ENCODE measurements at places on chromosomes 11 and 22.

- DNase-seq = peak; percentile 83
Observed at GRCh38 chr22:28171115-28171514, 252.1 kb upstream of the PITPNB start.

DNA sequence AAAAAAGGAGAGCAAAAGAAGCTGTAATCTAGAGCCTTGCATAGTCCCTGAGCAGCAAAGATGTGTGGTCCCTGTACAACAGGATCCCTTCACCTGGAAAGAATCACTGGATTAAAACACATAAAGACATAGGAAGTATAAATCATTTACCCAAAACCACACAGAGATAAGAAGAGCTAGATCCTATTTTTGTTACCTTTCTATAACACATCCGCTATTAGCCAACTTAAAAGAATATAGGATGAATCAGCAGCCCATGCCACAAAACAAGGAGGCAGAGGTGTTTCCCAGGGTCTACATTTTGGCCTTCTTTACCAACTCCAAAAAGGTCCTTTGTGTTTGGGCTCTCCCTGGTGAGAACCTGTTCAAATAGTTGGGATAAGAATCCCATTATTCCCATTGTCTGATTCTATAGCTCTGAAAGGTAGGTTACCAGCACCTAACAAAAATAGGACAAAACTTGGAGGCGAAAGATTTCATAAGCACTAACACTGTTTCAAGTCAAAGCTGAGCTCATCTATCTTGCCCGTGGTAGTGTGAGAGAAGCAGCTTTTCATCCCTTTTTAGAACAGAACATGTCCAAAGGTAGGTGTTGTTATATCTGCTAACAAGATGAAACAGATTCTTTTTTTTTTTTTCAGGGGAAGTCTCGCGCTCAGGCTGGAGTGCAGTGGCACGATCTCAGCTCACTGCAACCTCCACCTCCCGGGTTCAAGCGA, 26.8 kb downstream of the PAK1 start:
- DNase-seq = no peak

DNA sequence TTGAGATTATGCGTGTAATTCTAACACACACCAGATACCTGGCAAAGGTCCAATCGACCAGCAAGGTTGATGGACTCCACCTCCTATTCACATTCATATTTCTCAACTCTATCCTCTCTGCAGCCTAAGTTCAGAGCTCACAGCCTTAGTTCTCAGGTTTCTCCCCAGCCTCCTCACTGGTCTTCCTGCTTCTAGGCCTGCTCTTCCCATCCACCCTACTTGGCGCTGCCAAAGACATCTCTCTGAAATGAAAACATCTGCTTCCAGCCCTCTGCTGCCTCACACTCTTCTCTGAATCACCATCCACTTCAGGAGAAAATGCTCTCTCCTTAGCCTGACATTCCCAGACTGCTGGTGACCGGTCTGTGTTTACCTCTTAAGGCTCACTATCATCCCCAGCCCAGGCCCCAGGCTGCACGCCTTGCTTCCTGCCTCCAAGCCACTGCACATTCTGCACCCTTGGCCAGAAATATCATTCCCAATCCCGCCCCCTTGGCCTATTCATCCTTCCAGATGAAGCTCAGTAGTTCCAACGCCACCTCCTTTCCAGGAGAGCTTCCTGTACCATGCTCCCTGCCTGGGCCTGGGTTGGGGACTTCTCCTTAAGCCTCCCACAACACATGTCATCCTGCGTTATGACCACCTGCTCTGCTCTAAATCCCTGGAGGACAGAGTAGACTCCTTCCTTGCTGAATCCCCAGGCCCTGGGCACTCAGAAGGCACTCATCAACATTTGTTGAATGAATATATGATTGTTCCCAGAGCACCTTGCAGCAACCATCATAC, 3.5 kb downstream of the ARRB1 start:
- DNase-seq = no peak

DNA sequence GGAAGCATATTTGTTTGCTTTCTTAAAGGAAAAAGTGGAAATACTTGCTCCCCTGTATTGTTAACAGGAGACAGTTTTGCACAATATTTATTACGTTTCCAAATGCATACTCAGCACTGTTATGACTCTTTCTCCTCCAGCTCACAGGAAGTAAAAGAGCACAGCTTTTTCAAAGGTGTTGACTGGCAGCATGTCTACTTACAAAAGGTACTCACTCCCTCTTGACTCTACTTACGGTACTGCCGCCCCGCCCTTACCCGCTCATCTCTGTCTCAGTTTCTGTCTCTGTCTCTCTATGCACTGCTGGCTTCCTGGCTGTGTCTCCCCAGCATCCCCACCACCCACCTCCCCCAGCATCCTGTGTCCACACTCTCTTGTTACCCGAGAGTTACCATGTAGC, 32.2 kb upstream of the MYO18B start:
- no peak for DNase-seq

DNA sequence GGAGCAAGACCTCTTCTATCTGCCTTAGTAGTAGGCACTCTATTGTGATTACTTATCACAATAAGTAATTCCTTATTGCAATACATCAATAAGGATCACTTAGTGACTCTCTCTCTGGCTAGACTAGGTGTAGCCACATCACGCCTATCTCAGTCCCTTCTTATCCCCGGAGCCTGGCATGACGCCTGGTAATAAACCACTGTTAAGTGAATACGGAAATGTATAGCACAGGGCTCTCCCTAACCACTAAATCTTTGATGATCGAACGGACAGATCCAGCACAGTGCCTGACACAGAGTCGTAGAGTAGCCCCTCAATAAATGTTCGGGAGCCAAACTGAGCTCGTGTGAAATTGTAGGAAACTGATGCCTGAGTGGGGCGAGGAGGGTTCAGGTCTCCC, 143.3 kb downstream of the FBXO7 start:
- DNase-seq = no peak

GRCh38 chr11:68160100-68160695, 39.0 kb upstream of the CHKA start:
- DNase-seq = no peak

GRCh38 chr22:33897448-33897835, 22.8 kb downstream of the LARGE1 start:
- no peak for DNase-seq

DNA sequence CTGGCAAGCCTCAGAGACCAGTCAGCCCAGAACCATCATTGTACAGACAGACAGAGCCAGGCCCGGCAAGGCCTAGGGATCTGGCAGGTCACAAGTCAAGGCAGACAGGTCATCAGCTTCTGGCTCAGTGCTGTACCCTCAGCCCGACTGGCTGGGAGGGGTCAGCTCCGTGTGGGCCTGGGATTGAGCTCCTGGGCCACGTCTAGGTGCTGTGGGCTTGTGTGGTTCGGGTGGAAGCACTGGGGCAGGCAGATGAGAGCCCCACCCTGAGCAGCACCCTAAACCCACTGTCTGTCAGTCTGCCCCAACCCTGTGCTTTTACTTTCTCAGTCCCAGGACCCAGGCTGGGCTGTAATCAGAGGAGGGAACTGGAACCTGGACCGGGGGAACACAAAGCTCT, 26.9 kb upstream of the P2RY2 start:
- DNase-seq = no peak

- DNase-seq = no peak
Observed at GRCh38 chr11:34030382-34030781, 21.1 kb upstream of the CAPRIN1 start.

DNA sequence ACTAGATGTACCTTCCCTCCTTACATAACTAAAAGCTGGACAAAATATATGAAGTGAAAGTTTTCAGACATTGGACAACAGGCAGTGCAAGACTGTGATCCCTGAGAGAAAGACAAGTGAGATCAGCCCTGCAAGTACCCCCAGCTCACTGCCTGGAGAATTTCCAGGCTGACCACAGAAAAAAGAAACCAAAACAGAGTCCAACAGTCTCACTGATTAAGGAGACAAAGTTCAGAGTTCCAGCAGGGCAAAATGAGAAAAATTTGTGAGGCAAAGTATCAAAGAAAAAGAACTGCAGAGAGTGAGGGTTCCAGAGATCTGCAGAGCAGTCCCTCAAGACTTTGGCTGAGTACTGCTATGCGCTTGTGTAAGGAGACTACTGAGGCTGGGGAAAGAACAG, 47.3 kb upstream of the TMEM45B start:
- DNase-seq = no peak

- DNase-seq = no peak
Observed at GRCh38 chr11:46958777-46959176, 22.2 kb downstream of the CSTPP1 start.

GRCh38 chr22:50568626-50569025, 5.9 kb upstream of the SYCE3 start:
- DNase-seq = no peak

- DNase-seq = no peak
Observed at GRCh38 chr11:134994431-134994830, 582.4 kb upstream of the B3GAT1 start.
